ENCODE measurements at places on chromosomes 3 and 15. TPM values are rescaled to one million over a fixed set of nuclear protein-coding genes. Genes with fewer than 3 reads are reported as not detected.

GRCh38 chr3:197378985-197379718 is 80.7 kb upstream of the DLG1 start:
- no peak for DNase-seq

DNA sequence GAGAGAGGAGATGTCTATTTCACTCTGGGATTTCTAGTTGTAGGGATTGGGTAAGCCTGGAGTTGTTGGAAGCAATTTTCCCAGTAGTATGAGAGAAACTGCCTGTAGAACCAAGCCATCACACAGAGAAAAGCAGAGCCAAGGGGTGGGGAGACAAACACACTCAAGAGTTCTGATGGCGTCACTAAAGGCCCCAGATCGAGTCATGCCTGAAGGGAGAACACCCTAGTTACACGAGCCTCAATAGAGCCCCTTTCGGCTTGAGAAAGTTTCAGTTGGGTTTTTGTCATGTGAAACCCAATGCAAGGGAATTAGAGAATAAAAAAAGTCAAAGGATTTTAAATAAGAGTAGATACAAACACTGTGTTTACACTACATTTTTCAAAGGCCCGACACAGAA is 66.1 kb upstream of the PFN2 start:
- DNase-seq, result no peak

DNA sequence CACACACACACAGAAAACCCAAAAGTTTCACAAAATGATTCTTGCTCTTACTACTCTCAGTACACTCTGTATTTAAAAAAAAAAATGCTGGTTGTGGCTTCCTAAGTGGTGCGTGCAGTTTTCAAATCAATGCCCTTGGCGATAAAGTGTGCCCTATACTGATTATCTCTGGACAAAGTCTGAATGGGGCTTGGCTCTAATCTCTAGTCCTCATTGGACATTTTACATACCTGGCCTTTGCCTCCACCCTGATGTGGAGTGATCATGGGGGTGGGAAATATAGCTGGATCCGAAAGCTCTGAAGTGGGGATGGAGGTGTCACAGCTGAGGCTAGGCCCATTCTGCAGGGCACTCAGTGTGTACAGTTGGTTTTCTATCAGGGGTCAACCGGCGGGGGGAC is 14.1 kb downstream of the B3GNT5 start:
- no peak for DNase-seq

DNA sequence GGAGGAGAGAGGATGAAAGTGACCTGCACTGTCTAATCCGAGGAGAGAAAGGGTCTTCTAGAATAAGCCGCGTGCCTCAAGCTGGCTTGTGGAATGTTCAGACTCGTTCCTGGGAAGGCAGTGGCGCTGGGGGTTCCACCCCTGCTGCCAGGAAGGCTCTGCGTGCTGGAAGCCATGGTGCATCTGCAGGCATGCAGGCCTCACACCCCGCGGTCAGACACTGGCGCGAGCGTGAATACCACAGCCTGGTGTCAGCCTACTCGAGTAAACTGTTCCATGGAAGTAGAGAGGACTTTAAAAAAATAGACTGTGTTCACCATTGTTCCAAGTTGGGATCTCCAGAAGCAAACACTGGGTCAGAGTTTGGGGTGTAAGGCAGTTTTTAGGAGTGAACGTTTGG is 25.9 kb upstream of the GABRG3 start:
- no peak for DNase-seq

DNA sequence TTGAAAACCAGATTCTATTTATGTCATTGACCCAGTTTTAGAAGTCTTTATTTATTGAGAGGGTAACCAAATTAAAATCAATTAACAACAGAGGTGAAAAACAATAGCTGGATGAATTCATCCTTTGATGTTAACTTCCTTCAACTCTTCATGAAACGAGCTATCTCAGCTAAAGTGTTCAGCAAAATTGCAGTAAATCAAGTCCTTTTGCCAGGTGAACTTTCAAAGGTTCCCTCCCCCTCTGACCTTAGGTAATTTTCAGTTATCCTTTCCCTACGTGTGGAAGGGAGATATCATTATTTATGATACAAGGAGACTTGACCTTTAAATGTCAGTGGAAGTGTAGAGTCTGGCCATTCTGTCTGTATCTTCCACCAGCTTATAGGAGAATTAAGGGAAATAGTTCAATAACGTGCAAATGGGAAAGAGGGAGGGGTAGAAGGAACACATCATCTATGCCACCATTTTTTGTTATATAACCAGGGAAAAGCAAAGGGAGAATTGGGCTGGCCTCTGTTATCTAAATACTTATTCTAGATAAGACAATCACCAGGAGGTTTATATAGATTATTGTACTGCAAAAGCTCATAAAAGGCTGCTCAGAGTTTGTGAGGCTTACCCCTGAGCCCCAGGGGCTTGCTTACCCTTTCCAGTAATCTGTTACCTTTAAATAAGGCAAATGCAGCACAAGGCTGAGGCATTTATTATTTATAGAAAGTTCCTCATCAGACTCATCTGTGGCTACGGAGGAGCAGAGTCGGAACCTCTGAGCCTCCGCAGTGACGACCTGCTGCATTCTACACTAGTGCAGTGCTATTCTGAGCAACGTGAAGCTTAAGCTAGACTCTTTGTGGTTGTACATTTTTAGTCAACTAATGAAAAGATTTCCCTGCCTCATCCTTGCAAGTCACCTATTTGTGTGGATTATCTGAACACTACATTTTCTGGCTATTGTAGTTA is 97.7 kb upstream of the ZBED2 start:
- DNase-seq, result no peak

DNA sequence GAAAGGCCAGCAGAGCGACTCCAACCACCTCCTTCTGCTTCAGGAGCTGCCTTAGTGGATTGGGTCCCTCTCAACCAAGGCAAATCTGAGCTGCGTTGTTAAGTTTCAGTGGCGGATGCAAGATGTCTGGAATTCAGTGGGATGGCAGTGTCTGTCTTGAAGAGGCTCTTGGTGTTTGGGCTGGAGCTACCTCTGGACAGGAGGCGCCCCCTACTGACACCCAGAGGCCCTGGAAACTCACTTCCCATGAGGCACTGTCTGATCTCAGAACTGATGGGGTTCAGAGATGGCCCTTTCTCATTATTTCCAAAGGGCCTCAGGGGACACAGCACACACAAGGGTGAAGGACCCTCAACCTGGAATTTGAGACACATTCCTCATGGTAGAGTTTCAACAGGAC is 6.0 kb upstream of the SLC28A1 start:
- DNase-seq, result peak; percentile 54

TLNRD1 gene
- polyA plus RNA-seq, result 15.9 TPM

KIF9 gene
- polyA plus RNA-seq, result 15.4 TPM
